ENCODE measurements at places on chromosomes 2 and 18.

GRCh38 chr18:76687304-76687962 is 134.9 kb upstream of the ZNF236 start:
- peak; percentile 12 for DNase-seq

- no peak for DNase-seq
Measured at GRCh38 chr2:196534495-196534894, 105.0 kb upstream of the CCDC150 start.

DNA sequence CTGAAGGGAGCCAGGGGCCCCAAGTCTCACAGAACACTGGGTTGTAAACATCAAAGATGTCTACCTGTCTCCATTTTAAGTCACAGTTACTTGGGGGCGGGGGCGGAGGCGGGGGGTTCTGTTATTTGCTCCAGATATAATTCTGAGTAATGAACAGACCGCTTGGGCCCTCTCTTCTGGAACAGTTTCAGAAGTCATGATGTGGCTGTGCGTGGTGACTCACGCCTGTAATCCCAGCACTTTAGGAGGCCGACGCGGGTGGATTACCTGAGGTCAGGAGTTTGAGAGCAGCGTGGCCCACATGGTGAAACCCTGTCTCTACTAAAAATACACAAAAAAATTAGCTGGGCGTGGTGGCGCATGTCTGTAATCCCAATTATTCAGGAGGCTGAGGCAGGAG is 157.9 kb upstream of the APCDD1 start:
- no peak for DNase-seq

DNA sequence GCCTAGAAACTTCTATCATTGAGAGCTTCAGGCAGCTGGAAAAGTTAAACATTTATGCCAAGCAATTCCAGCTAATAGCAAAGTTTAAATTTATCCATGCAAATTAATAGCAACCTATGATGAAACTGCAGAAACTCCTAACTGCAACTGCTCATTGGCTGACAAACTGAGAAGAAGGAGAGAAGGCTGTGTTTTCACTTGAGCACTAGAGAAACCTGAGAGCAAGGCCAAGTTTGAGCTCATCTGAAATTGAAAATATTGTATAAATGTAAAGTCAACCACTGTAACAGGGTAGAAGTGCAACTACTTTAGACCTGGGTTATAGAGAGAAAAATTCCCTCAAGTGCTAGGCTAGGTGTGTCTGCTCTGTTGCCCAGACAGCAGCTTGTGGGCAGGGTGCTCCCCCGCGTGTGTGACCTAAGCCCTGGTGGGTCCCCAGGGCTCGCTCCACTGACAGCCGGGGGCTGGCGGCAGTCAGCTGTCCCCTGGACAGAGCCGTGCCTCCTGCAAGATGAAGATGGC is 50.2 kb downstream of the CABYR start:
- no peak for DNase-seq
